ENCODE measurements at places on chromosomes 13 and 19.
A peak's percentile ranks its signal among the peaks of the same experiment; 100 is the strongest.

- no peak for DNase-seq
Measured at GRCh38 chr19:45147835-45148676, 12.7 kb downstream of the NKPD1 start.

DNA sequence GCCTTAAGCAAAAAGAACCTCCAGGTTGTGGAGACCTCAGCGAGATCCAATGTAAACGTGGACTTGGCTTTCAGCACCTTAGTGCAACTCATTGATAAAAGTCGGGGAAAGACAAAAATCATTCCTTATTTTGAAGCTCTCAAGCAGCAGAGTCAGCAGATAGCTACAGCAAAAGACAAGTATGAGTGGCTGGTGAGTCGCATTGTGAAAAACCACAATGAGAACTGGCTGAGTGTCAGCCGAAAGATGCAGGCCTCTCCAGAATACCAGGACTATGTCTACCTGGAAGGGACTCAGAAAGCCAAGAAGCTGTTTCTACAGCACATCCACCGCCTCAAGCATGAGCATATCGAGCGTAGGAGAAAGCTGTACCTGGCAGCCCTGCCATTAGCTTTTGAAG is 58.5 kb downstream of the ARHGAP35 start:
- no peak for DNase-seq

DNA sequence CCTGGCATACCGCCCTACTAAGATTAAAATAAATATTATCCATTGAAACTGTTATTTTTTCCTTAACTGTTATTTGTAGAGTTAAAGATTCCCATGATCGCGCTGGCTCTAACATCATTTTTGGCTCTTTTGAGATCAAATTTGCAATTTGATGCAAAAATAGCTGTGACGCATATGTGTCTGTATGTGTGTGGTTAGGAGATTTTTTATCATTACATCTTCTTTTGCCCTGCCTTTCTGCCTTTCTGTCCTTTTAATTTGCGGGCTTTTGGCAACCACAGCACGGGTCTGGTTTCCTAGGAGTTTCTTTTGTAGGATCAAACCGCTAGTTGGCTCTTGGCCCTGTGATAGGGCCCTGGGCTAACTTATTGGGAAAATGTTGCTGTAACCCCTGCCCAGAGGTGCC is 37.3 kb upstream of the ALOX5AP start:
- no peak for DNase-seq

DNA sequence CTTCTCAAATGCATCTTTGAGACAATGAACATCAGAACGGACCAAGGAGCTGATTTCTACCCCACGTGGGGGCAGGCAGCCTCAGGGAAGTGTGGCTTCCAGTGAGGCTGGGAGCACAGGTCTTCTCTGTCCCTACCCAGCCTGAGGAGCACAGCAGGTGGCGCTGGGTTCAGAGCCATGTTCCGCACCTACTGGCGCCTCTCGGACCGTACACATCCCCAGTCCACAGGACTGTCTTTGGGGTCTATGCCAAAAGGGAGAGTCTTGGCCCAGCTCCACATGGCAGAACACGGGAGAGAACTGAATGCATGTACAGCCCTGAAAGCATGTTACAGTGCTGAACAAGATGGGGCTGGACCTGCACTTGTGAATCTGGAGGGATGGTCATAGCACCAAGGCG is 22.6 kb downstream of the SUGP1 start:
- no peak for DNase-seq

DNA sequence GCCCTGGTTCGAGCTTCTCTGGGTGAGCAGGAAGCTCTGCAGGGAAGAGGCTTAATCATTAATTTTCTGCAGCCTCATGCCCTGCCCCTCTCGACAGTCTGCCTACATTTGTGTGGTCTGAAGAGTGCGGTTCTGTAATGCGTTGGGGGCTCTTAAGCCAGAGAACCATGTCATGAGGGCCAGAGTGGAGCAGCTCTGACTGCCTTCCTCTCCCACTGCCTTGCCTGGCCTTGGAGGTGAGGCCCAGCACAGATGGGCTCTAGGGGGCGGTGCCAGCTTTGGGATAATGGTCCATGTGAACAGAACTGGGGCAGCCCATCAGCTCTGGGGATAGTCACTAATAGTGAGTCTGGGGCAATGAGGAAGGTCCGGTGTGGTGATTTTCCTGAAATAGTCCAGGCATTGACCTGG is 5.7 kb downstream of the FGF9 start:
- no peak for DNase-seq

DNA sequence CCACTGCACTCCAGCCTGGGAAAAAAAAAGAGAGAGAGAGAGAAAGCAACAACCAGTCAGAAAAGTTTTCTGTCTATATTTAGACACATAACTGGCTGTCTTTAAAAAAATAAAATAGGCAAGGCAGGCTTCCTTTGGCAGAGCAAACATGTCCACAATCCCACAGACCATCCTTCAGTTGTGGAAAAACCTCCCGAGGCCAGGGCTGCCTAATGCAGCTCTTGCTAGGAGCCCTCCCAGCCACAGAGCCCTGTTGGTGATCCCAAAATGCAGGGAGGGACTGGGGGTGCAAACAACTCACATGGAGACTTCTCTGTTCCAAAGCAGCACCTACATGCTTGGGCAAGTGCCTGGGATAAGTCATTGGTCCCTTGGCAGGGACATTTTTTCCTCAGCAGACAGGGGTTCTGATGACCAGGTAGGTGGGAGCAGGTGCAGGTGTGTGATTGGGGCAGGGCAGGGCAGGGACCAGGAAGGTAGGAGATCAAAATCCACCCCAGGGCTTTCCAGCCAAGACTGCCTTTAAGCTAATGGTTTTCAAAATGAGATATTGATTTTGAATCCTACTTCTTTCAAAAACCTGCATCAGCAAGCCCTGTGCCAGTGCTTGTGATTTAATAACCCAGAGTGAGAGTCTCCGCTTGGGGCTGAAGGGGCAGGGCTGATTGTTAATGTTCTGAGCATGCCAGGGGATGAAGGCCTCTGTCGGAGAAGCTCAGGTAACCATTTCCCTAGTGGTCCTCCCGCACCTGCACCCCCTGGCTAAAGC is 178.5 kb downstream of the USP12 start:
- DNase-seq, result no peak

DNA sequence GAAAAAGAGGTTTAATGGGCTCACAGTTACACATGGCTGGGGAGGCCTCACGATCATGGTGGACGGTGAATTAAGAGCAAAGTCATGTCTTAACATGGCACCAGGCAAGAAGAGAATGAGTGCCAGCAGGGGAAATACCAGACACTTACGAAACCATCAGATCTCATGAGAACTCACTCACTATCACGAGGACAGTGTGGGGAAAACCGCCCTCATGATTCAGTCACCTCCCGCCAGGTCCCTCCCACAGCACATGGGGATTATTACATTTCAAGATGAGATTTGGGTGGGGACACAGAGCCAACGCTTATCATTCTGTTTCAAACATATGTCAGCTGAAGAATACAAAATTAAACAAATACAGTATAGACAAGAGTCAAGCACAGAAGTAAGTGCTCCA is 165.1 kb downstream of the PCCA start:
- no peak for DNase-seq

GRCh38 chr13:40388617-40389016 is 277.8 kb downstream of the FOXO1 start:
- DNase-seq, result peak; percentile 65

DNA sequence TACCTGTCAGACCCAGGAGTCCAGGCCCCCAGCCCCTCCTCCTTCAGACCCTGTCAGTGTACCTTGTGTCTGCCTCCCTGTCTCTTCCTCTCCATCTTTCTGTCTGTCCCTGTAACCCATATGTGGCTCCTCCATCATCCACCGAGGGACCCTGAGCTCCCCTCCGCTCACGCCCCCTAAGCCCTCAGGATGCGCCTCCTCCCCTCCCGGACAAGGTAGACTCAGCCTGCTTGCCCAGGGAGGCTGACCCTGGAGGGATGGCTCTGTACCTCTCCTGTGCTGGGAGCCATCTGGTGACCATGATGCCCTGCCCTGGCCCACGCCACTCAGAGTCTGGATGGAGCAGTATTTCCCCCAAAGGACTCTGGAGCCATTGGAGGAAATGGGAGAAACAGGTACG is 1.0 kb upstream of the CAPN12 start:
- no peak for DNase-seq
